ENCODE measurements at places on chromosomes 12 and 14. TPM values are rescaled to one million over a fixed set of nuclear protein-coding genes. Genes with fewer than 3 reads are reported as not detected.

DNA sequence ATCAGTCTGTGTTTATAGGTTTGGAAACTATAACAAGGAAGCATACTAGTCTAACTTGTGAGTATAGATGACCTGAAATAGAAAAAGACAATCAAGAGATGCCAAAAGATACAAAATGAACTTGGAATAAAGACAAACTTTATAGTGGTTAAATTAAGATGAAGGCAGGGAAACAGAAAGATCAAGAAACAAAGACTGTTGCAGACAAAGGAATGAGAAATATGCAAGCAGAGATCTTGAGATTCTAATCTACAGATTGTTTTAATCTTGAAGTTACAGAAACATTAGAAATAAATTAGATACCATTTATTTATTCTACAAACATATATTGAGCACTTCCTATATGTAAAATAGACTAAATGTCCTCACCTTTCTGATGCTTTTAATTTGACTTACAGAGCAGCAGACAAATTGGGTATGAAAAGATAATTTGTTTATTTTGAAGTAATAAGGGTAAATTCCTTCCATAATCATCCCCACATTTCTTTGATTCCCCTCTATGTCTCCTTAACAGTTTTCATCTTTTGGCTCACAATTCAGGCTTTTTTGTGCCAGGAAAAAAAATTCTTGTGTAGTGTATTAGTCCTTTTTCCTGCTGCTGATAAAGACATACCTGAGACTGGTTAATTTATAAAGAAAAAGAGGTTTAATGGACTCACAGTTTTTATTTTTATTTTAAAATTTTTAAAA lies 134.4 kb downstream of the KITLG start:
- H3K27ac ChIP-seq = no peak overlapping the region
- no peaks in the 10 kb centered on the region for H3K27me3 ChIP-seq
- DNase-seq = no peak
- no peaks in the 10 kb centered on the region for H3K4me1 ChIP-seq

GRCh38 chr12:122842505-122843405 lies 7.5 kb downstream of the HIP1R start:
- no peak for DNase-seq
- no peaks in the 10 kb centered on the region for H3K27me3 ChIP-seq
- H3K27ac ChIP-seq = no peak overlapping the region
- H3K36me3 ChIP-seq = no peaks in the 10 kb centered on the region
- H3K4me3 ChIP-seq = no peak overlapping the region

- no peak for DNase-seq
- H3K36me3 ChIP-seq = no peaks in the 10 kb centered on the region
- peaks cover 8% of the 10 kb centered on the region for H3K27me3 ChIP-seq
- no peaks in the 10 kb centered on the region for H3K4me1 ChIP-seq
Observed at GRCh38 chr12:42510823-42511222, 78.7 kb downstream of the PRICKLE1 start.

- H3K36me3 ChIP-seq = no peaks in the 10 kb centered on the region
- peaks cover 37% of the 10 kb centered on the region for H3K27me3 ChIP-seq
- H3K4me3 ChIP-seq = no peak overlapping the region
Observed at GRCh38 chr14:54173802-54174201, 217.2 kb upstream of the BMP4 start.

- DNase-seq = no peak
- H3K27me3 ChIP-seq = peaks cover 2% of the 10 kb centered on the region
- no peaks in the 10 kb centered on the region for H3K4me1 ChIP-seq
- no peaks in the 10 kb centered on the region for H3K36me3 ChIP-seq
Observed at GRCh38 chr12:131188131-131189050, 234.7 kb downstream of the ADGRD1 start.

DNA sequence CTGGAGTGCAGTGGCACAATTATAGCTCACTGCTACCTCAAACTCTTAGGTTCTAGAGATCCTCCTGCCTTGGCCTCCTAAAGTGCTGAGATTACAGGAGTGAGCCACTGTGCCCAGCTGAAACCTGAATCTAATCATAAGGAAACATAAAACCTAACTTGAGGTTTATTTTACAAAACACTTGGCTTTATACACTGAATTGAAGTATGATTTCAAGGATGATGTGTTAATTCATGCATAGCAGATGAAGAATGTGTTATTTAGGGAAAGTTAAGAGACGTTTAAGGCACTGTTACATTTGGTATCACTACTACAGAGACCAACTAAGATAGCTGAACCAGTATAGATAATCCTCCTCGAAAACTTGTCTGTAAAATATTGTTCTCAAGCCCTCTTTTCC lies 6.4 kb downstream of the DICER1 start:
- peaks cover 42% of the 10 kb centered on the region for H3K4me1 ChIP-seq
- H3K36me3 ChIP-seq = peaks cover 49% of the 10 kb centered on the region
- no peak overlapping the region for H3K27ac ChIP-seq

GRCh38 chr12:70040141-70040540 lies 203.1 kb upstream of the CNOT2 start:
- no peak for DNase-seq
- no peak overlapping the region for H3K27ac ChIP-seq
- H3K36me3 ChIP-seq = no peaks in the 10 kb centered on the region
- no peaks in the 10 kb centered on the region for H3K27me3 ChIP-seq
- H3K4me3 ChIP-seq = no peak overlapping the region

DNA sequence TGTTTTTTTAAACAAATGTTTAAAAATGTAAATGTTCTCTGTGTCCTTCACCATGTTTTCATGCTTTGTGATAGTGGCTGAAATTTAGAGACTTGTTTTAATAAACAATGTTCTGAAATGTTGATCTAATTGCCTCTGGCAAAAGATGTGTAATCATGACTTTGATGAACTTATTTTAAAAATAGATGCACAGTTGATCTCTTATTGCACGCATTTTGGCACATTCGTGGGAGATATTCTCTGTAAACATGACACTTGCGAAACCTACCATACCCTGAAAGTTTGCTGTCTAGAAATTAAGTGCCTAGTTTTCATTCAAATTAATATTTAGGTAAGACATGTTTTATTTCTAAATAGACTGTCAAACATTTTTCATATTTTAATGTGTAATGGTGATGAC lies 119.7 kb upstream of the DNM1L start:
- no peak overlapping the region for H3K27ac ChIP-seq
- no peak for DNase-seq
- H3K4me3 ChIP-seq = no peak overlapping the region

DNA sequence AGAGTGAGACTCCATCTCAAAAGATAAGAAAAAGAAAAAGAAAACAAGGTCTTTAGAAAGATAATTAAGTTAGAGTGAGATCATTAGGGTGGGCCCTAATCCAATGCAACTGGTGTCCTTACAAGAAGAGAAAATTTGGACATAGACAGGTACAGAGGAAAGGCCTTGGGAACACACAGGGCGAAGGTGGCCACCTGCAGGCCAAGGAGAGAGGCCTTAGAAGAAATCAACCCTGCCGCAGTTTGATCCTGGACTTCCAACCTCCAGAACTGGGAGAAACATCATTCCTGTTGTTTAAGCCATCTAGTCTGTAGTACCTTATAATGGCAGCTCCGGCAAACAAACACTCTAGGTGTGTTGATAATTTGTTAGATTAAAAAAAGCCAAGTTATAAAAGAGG lies 491.9 kb downstream of the MED13L start:
- H3K36me3 ChIP-seq = no peaks in the 10 kb centered on the region
- H3K4me3 ChIP-seq = no peak overlapping the region
- DNase-seq = no peak

DNA sequence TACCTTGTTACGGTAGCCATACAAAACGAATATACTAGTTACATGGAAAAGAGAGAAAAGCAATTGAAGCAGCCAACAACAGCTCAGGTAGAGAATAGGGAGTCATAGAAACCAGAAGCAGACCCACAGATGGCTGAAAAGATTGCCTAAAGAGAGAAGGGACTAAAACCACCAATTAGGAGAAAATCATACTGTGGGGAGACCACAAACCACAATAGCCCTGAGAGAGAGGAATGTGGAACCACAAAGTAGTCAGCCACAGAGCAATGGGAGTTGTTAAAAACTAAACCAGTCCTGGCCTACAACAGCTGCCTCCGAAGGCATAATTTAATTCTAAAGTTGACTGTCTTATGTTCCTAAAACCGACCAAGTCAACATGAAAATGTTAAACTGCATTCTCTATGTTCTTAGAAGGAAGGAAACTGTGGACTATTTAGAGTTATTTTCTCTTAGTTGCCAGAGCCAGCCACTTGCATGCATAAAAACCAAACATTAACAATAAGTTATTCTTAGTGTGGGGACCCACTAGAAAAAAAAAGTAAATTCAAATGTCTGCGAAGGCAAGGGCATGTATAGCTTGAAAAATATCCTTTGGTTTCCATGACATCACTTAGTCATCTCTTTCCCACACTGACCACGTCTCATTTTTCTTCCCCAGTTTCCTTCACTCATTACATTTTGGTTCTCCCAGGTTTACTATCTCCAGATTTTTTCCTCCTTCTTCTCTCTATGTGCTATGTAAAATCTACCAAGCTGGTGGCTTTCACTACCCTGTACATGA lies 398.1 kb downstream of the NOVA1 start:
- peaks cover 8% of the 10 kb centered on the region for H3K27me3 ChIP-seq
- no peaks in the 10 kb centered on the region for H3K36me3 ChIP-seq
- no peak for DNase-seq
- H3K4me3 ChIP-seq = no peak overlapping the region
- H3K4me1 ChIP-seq = no peaks in the 10 kb centered on the region

- H3K36me3 ChIP-seq = no peaks in the 10 kb centered on the region
- H3K27me3 ChIP-seq = no peaks in the 10 kb centered on the region
- H3K27ac ChIP-seq = no peak overlapping the region
- H3K4me3 ChIP-seq = no peak overlapping the region
- H3K4me1 ChIP-seq = no peaks in the 10 kb centered on the region
Observed at GRCh38 chr12:27095346-27095745, 13.0 kb upstream of the C12orf71 start.

DNA sequence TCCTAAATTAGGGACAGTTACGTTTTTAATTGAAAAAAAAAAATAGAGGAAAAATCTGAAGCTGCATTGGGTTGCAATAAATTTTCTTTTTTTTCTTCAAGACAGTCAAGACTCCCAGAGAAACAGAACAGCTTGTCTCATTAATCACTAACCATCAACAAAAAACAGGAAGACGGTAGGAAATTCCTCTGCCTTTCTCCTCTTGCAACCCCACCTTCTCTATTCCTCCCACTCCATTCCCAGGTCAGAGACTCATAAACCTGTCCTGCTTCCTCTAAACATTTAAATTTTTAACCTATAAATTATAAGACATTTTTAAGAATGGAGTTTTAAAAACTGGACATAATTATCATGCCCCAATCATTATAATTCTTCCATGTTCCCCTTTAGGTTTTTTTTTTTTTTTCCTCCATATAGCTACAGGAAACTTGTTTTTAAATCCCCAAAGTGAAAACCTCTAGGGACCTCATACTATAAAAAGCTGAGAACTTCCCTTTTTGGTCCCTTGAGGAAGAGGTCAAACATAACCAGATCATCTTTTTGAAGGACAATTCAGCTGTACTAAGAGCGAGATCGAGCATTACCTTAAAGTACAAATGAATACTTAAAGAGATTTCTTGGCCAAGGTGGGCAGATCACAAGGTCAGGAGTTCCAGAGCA lies 36.0 kb downstream of the CPM start:
- no peaks in the 10 kb centered on the region for H3K36me3 ChIP-seq
- peaks cover 3% of the 10 kb centered on the region for H3K4me1 ChIP-seq
- peaks cover 8% of the 10 kb centered on the region for H3K27me3 ChIP-seq
- H3K4me3 ChIP-seq = no peak overlapping the region
- H3K27ac ChIP-seq = no peak overlapping the region

GRCh38 chr12:73361864-73362230 lies 1089.7 kb downstream of the TRHDE start:
- no peak overlapping the region for H3K4me3 ChIP-seq
- DNase-seq = no peak
- H3K27me3 ChIP-seq = no peaks in the 10 kb centered on the region

DNA sequence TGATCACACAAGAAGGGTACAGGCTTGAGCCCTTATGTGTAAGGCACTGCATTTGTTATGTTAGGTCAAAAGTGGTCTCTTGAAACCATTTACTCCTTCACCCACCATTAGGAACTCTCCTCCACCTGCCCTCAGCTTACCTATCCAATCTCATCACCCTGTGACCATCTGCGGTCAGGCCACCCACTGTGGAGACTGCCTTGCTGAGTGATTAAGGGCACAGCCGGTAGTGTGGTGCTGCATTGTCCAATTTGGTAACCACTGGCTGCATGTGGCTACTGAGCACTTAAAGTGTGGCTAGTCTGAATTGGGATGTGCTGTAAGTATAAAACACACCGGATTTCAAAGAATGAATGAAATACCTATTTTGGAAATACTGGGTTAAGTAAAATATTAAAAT lies 177.1 kb upstream of the PARP11 start:
- no peak for DNase-seq
- peaks cover 2% of the 10 kb centered on the region for H3K27me3 ChIP-seq
- peaks cover 3% of the 10 kb centered on the region for H3K4me1 ChIP-seq

GRCh38 chr12:27226407-27226929 lies 17.6 kb upstream of the STK38L start:
- no peak overlapping the region for H3K4me3 ChIP-seq
- H3K27me3 ChIP-seq = peaks cover 7% of the 10 kb centered on the region
- DNase-seq = no peak
- no peak overlapping the region for H3K27ac ChIP-seq
- H3K36me3 ChIP-seq = no peaks in the 10 kb centered on the region
- peaks cover 2% of the 10 kb centered on the region for H3K4me1 ChIP-seq

GRCh38 chr14:49999146-49999761 lies 106.4 kb downstream of the ARF6 start:
- no peaks in the 10 kb centered on the region for H3K27me3 ChIP-seq
- peaks cover 67% of the 10 kb centered on the region for H3K4me1 ChIP-seq
- peak; percentile 81 for DNase-seq
- peak overlapping the region; percentile 97 for H3K27ac ChIP-seq
- peak overlapping the region; percentile 72 for H3K4me3 ChIP-seq
- H3K36me3 ChIP-seq = no peaks in the 10 kb centered on the region

DNA sequence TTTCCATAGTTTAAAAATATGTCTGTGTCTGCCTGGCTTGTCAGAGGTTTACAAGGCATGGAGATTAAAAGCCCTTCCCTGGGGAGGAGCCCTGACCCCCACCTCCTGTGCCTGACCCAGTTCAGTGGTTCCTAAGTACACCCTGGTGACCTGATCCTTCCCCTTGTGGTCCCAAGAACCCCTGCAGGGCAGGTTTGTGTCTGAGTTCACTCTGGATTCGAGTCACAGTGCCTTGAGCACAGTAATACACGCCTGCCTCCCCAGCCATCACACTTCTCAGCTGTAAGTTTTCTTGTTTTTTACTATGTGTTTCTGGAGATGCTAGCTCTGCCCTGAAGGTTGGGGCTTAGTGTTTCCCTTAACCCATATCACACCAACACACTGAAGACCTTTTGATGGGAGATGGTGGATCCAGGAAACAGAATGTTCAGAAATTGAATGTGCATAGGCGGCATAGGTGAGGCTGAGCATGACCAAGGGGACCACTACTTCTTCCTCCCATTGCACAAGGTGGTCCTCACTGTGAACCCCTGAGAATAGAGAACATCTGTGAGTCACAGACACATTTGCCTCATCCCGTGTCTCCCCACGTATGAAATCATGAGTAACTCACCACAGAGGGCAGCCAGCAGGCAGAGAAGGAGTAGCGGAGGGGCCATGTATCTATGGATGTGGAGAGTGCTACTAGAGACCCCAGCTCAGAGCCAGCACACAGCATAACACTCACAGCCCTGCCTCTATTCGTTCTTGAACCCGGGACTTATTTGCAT lies 962.9 kb downstream of the TMEM121 start:
- H3K4me1 ChIP-seq = peaks cover 32% of the 10 kb centered on the region
- no peak overlapping the region for H3K27ac ChIP-seq
- H3K36me3 ChIP-seq = no peaks in the 10 kb centered on the region

NRXN3 gene
- total RNA-seq = not detected

PELI2 gene
- total RNA-seq = 2.5 TPM

KRT81 gene
- not detected for total RNA-seq

SLC10A1 gene
- total RNA-seq = not detected

WNT1 gene
- 0.29 TPM for total RNA-seq

CLEC6A gene
- total RNA-seq = not detected

CISTR gene
- not detected for total RNA-seq

TSPAN11 gene
- not detected for total RNA-seq

RPS6KL1 gene
- total RNA-seq = 4.5 TPM

BDKRB1 gene
- not detected for total RNA-seq

AMDHD1 gene
- total RNA-seq = 1.4 TPM
